Lung (tissue), 17 donors: ENCODE measurements at places on chromosomes 3 and 15. TPM values are rescaled to one million over a fixed set of nuclear protein-coding genes. Genes with fewer than 3 reads are reported as not detected.

GRCh38 chr15:34292621-34293020 is 45.0 kb downstream of the SLC12A6 start:
- no peak for DNase-seq
- no peaks in the 10 kb centered on the region for H3K27me3 ChIP-seq
- H3K27ac ChIP-seq, result no peak overlapping the region
- H3K4me1 ChIP-seq, result no peaks in the 10 kb centered on the region
- H3K36me3 ChIP-seq, result no peaks in the 10 kb centered on the region

The TMC3 gene
- total RNA-seq, result 0.03 TPM

The GPR149 gene
- not detected for total RNA-seq

DNA sequence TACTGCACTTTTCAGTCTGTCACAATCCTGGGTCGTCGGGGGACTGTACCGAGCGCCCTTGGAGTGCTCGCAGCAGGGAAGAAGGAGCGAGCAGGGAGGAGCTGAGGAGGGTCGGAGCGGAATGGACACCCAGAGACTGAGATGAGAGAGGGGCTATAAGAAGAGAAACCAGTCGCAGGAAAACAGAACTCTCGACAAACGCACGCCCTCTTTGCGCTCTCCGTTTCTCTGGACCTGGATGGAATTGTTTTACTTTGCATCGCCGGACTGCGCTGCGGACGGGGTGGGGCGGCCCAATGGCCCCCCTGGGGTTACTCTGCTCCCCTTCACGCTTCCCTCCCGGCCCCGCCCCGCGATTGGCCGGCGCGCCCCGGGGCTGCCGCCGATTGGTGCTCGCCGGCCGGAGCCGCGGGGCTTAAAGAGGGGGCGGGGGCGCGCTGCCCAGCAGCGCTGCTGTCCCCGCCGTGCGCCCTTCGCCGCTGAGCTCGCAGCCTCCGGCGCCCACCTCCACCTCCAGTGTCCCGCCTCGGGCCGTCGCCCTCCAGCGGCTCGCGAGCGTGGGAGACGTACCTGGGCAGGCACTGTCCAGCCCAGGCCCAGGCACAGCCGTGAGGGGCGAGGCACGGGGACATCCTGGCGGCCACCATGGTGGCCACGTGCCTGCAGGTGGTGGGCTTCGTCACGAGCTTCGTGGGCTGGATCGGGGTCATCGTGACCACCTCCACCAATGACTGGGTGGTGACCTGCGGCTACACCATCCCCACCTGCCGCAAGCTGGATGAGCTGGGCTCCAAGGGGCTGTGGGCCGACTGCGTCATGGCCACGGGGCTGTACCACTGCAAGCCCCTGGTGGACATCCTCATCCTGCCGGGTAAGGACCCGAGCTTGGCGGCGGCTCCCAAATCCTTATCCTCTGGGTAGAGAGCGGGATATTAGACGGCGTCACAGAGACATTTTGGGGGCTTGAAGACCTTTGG is at the start of gene CLDN11:
CLDN11 (plus strand) TSS at position 447 of the 977 bp plus-strand sequence; CDS start at position 646, 199 bp downstream.
- H3K27me3 ChIP-seq, result peaks cover 7% of the 10 kb centered on the region
- peak within 1 kb of the TSS; percentile 78 for H3K27ac ChIP-seq
- peak within 1 kb of the TSS; percentile 38 for H3K4me3 ChIP-seq
- DNase-seq, result peak; percentile 59
- H3K4me1 ChIP-seq, result peaks cover 16% of the 10 kb centered on the region

DNA sequence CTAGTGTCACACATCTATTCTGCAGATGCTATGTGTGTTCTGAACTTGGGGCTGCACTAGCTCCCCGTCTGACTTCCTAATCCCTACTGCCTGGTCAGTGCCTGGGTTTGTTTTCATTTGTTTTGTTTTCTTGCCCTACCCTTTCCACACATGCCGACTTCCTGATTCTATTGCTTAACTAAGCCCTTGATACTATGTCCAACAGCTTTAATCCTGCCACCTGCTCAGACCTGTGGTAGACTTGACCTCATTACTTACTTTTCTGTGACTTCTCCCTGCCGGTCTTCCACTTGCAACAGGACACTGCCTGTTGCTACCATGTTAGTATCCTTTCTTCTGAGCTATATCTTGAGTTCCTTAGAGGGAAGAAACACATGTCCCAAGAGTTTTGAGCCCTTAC is 39.3 kb upstream of the CEMIP start:
- H3K36me3 ChIP-seq, result no peaks in the 10 kb centered on the region
- no peak overlapping the region for H3K4me3 ChIP-seq
- H3K27me3 ChIP-seq, result no peaks in the 10 kb centered on the region
- H3K4me1 ChIP-seq, result peaks cover 19% of the 10 kb centered on the region

DNA sequence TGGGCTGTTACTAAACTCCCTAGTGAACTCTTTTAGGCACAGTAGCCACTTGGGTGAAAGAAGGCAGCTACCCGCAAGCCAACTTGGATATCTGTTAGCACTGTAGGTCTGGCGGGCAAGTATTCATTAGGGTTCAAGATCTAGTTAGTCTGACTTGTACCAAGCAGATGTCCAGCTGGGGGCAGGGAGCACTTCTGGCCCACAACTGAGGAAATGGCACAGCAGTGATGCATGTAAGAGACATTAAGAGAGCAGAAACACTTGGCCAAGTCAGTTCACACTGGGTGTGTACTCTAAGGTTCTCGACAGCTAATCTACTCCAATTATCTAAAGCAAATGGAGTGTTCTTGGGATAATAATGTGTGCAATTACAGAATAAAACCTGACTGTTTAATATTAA is 131.7 kb downstream of the CTNNB1 start:
- no peak overlapping the region for H3K4me3 ChIP-seq
- no peak for DNase-seq
- no peaks in the 10 kb centered on the region for H3K36me3 ChIP-seq
- no peaks in the 10 kb centered on the region for H3K4me1 ChIP-seq

The CHRNA7 gene
- total RNA-seq, result 1.6 TPM

GRCh38 chr3:160981217-160981938 is 123.8 kb downstream of the B3GALNT1 start:
- no peak for DNase-seq
- H3K27ac ChIP-seq, result no peak overlapping the region
- H3K4me1 ChIP-seq, result no peaks in the 10 kb centered on the region
- no peak overlapping the region for H3K4me3 ChIP-seq

DNA sequence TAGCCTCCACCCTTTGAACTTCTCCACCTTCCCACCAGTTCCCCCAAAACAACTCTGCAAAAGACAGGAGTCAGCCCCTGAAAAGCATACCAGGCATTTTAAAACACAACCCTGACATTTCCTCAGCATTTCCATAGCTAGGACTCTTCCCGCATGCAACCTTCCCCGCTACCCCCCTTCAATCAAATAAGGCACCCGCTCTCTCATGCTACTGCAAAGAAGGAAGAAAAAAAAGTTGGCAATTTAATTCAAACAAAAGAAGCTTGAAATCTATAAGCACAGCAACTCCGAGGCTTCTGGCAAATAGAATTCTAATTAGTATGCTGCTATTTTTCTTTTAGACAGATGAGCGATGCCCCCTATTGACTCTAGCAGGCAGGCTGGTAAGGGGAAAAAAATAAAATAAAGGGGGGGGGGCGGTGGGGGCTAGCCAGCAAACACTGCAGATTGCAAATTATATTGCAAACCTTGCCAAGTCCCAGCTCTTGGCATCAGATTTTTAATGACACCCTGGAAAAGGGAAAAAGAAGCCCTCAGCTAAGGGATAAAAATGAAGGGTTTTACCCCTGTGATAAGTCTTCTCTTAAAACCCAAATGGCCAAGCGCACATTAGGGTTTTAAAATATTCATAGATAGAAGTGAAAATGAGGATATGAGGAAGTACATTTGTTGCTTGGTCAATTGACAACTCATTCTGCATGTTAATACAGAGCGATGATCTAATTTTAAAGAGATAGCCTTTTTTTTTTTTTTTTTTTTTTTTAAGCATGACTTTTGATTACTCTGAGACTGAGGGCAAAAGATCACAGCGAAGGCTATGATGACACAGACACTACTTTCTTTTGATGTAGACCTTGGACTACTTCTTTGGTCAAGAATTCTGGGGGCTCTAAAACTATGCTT is 255.2 kb downstream of the NR2F2 start:
- no peak overlapping the region for H3K4me3 ChIP-seq
- H3K4me1 ChIP-seq, result no peaks in the 10 kb centered on the region

The MUC20 gene
- 20.7 TPM for total RNA-seq

DNA sequence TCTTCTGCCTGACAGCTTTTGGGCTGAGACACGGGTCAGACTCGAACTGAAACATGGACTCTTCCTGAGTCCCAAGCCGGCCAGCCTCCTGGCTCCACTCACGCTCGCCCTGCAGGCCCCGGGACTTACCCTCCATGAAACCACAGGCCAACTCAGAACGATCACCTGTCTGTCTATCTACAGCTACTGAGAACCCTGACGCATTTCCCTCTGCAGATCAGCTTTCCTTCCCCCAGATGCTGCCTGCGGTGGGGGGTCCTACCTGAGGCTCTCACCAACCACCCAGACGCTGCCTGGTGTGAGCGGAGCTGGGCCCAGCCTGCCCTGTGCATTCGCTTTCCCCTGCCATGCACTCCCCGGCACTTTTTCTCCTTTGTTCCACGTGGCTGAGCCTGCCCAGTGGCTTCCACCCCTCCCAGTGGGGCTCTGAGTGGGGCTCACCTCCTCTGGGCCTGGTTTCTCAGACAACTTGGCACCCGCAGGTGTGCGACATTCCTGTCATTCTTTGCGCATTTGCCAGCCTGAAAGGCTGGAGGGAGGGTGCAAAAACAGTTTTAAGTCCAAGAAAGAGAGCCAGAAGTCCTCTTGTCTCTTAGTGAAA is 60.2 kb downstream of the PLXNA1 start:
- no peaks in the 10 kb centered on the region for H3K36me3 ChIP-seq
- no peak overlapping the region for H3K4me3 ChIP-seq
- H3K4me1 ChIP-seq, result no peaks in the 10 kb centered on the region
- DNase-seq, result peak; percentile 80
- H3K27ac ChIP-seq, result peak overlapping the region; percentile 58
- H3K27me3 ChIP-seq, result no peaks in the 10 kb centered on the region

DNA sequence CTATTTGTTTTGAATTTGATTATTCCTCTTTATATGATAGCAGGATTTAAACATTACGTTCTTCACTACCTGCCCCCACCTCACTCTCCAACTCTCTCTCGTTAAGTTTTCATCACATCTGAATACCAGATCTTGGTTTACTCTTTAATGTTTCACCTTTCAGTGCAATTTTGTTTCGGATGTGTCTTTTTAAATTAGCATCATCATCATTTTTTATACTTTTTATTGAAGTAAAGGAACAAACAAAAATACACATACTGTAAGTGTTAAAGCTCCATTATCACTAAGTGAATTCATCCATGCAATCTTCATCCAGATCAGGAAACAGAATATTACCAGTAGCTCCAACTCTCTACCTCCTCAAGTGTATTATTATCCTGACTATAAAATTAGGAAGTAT is 310.6 kb downstream of the C3orf38 start:
- DNase-seq, result no peak
- H3K27me3 ChIP-seq, result no peaks in the 10 kb centered on the region
- no peaks in the 10 kb centered on the region for H3K4me1 ChIP-seq
- no peak overlapping the region for H3K4me3 ChIP-seq
- no peaks in the 10 kb centered on the region for H3K36me3 ChIP-seq
- no peak overlapping the region for H3K27ac ChIP-seq

DNA sequence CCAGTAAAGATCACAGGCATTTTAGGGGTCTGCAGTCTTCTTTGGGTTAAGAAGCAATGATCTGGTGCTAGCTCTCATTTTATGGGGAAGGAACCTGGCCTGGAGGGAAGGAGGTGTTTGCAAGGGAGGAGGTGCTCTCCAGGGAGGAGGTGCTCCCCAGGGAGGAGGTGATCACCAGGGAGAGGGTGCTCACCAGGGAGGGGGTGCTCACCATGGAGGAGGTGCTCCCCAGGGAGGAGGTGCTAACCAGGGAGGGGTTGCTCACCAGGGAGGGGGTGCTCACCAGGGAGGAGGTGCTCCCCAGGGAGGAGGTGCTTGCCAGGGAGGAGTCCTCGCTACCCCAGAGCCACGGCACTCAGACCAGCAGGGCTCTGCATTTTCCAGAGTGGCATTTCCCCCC is 115.7 kb downstream of the TLE3 start:
- H3K36me3 ChIP-seq, result no peaks in the 10 kb centered on the region
- H3K27me3 ChIP-seq, result peaks cover 20% of the 10 kb centered on the region
- H3K4me3 ChIP-seq, result no peak overlapping the region
- no peaks in the 10 kb centered on the region for H3K4me1 ChIP-seq

The ADCY5 gene
- total RNA-seq, result 8.4 TPM

DNA sequence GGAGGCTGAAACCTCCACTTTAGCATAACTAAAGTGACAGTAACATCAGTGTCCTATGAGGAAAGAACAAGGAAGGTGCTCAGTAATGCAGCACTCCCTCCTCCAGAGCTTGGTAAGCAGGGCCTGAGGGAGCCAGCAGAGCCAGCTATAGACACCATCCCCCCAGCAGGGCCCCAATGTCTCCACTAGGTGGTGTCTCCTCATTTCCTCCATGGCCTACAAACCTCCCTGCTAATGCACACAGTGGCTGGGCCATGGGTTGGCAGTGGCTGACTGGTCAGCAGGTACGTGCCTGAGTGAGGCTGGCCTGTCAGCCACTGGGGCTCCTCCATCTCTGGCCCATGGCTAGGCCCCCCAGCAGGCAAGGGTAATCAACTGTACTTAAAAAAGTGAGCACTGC is 13.6 kb downstream of the MRPS25 start:
- no peaks in the 10 kb centered on the region for H3K4me1 ChIP-seq
- H3K4me3 ChIP-seq, result no peak overlapping the region
- DNase-seq, result peak; percentile 17
- no peaks in the 10 kb centered on the region for H3K27me3 ChIP-seq

- peak; percentile 87 for DNase-seq
- H3K4me3 ChIP-seq, result peak within 1 kb of the TSS; percentile 76
- no peaks in the 10 kb centered on the region for H3K27me3 ChIP-seq
- H3K27ac ChIP-seq, result peak within 1 kb of the TSS; percentile 92
- H3K36me3 ChIP-seq, result peaks cover 11% of the 10 kb centered on the region
Observed at GRCh38 chr15:40470423-40471104, at the start of gene CHST14. CHST14 (plus strand) TSS chr15:40470984; CDS start chr15:40471214, 230 bp downstream.

The GOLGA6L10 gene
- total RNA-seq, result 2.6 TPM

DNA sequence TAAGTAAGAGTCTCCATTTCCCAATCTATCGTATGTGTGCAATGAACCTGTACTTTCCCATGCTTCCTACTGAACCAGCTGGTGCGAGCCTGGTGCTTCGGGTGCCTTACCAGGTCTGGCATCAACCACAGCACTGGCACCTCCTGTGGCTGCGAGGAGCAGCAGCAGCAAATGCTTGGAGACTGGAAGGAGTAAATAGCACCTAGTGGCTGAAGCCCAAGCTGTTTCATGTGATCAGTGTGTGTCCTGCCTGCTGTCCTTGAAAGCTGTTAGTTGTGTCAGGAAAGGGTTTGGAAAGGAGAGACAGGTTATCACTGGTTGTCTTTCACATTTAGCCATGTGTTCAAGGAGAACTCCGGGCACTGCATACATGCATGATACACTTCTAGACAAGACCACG is 31.8 kb downstream of the PCOLCE2 start:
- no peaks in the 10 kb centered on the region for H3K27me3 ChIP-seq
- no peaks in the 10 kb centered on the region for H3K36me3 ChIP-seq
- no peak overlapping the region for H3K4me3 ChIP-seq
- DNase-seq, result no peak

The HEG1 gene
- total RNA-seq, result 90.4 TPM
